Ureter (tissue), 1 donor: ENCODE measurements at places on chromosomes 6 and 20. TPM values are rescaled to one million over a fixed set of nuclear protein-coding genes. Genes with fewer than 3 reads are reported as not detected.
A peak's percentile ranks its signal among the peaks of the same experiment; 100 is the strongest.

- no peak for DNase-seq
These were observed 874.2 kb downstream of the TFAP2A start for GRCh38 chr6:9540534-9541126.

- no peak for DNase-seq
These were observed 337.6 kb upstream of the HSF2 start for GRCh38 chr6:122061855-122062254.

DNA sequence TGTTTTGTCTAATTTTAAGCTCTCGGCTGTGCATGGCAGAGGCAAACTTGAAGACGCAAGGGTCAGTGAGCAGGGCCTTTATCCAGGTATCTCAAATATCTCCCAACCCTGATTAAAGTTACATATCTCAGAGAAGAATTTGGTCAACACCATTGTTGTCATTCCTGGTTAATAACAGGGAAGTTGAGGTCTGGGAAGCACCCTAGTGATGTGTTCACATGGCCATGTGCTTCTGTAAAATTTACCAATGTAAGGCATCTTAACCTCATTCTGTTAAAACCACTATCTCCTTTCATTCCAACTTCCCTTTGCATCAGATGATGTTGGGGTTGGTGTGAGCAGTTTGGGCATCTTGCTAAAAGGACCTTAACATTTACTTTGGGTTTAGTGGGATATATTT is 4.0 kb upstream of the FAM110A start:
- DNase-seq, result no peak

GRCh38 chr20:45111285-45111684 is 3.7 kb downstream of the WFDC5 start:
- no peak for DNase-seq

GRCh38 chr6:96562886-96563285 is at the start of gene FHL5:
Gene FHL5 (plus strand): TSS chr6:96563128. CDS start chr6:96603614, 40,486 bp downstream.
- DNase-seq, result no peak

- DNase-seq, result no peak
These were observed 303 bp downstream of the MBOAT1 start for GRCh38 chr6:20211941-20212391.

DNA sequence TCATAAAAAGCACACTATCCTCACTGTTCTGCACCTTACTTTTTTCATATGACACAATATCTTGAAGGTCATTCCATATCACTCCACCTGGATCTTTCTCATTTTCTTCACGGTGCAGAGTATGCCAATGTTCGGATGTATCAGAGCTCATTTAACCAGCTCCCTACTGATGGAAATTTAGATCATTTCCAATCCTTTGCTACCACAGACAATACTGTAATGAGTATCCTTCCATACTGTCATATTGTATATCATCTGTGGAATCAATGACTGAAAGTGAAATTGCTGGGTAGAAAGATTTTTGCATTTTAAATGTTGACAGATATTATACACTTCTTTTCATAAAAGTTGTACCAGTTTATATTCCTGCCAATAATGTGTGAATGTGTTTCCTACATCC is 2.2 kb upstream of the RAB44 start:
- DNase-seq, result no peak

GRCh38 chr6:51495096-51495495 is 592.3 kb downstream of the PKHD1 start:
- DNase-seq, result no peak

DNA sequence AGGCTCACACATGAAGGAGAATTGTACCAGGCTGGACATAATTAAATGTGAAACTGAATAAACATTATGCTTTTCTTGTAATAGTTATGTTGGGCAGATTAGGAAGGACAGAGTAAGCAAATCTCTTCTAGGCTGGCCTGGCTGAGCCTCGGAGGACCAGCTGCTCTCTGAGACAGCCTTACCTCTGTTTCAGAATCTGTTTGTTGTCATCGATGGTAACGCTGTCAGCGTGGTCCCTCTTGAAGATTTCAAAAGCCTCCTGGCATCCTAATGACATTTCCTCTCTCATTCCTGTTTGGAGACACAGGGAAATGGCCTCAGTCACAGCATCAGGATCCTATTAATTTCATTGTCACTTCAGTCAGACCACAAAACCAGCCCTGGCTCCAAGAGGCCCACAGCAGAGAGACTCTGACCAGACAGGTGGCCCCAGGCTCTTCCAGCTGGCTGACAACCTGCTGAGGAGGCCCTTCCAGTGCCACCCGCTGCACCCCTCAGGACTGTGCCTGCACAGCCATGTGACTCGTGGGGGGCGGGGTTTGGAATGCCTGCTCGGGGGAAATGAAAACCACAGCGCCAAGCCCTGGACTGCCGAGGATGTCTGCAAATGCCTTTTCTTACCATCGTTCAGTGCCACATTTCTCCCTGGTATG is 108.5 kb upstream of the KCNK16 start:
- peak; percentile 65 for DNase-seq

- no peak for DNase-seq
These were observed 103.0 kb downstream of the BCKDHB start for GRCh38 chr6:80209430-80209829.

- no peak for DNase-seq
These were observed 9.4 kb downstream of the ACSS1 start for GRCh38 chr20:25048519-25048952.

DNA sequence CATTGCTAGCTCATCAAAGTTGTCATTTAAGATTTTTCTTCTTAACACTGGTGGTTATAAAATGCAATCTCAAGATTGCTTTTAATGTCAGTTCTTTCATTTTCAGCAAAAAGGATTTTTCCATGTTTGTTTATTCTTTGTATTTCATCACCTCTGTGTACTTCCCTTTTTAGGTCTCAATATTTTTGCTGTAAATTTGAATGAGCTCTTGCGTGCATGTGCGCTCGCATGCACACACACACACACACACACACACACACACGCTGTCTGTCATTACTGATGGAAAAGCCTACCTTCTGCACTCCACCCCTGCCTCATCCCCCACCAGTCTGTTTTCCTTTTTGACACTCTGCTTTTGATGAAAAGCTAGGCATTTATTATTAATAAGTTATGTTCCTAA is 85.3 kb upstream of the FYN start:
- no peak for DNase-seq

- no peak for DNase-seq
These were observed 35.2 kb downstream of the HLA-B start for GRCh38 chr6:31321820-31322219.

- DNase-seq, result no peak
These were observed 57.9 kb downstream of the VAPB start for GRCh38 chr20:58446960-58447265.

GRCh38 chr20:15742087-15742486 is 831.2 kb downstream of the KIF16B start:
- DNase-seq, result no peak

DNA sequence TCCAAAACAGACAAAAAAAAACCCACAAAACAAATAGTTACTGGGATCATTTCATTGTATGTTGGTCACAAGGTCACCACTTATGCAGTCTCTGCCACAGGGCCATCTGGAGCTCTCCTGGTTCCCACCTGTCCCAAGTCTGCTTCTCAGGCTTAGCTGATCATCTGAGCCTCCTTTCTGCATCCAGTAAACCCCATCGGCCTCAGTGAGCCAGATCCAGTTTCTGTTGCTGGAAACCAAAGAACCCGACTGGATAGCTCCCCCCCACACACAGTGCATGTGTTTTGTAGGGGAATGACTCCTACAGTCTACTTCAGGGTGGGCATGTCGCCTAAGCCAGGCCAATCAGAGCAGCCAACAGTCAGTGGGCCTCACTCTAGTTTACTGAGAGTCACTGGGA is 233.3 kb downstream of the PREX1 start:
- DNase-seq, result no peak

Gene DEFB124
- 3.3 TPM for total RNA-seq

Gene MUCL3
- not detected for total RNA-seq

Gene RGS17
- total RNA-seq, result 3.3 TPM

Gene ME1
- 10.1 TPM for total RNA-seq

Gene COL9A3
- 5.1 TPM for total RNA-seq

Gene SIRPB2
- 3.6 TPM for total RNA-seq

Gene TRERF1
- 24.7 TPM for total RNA-seq
